Fibroblast of skin of left quadriceps (primary cell): ENCODE measurements at places on chromosomes 13 and 19.

DNA sequence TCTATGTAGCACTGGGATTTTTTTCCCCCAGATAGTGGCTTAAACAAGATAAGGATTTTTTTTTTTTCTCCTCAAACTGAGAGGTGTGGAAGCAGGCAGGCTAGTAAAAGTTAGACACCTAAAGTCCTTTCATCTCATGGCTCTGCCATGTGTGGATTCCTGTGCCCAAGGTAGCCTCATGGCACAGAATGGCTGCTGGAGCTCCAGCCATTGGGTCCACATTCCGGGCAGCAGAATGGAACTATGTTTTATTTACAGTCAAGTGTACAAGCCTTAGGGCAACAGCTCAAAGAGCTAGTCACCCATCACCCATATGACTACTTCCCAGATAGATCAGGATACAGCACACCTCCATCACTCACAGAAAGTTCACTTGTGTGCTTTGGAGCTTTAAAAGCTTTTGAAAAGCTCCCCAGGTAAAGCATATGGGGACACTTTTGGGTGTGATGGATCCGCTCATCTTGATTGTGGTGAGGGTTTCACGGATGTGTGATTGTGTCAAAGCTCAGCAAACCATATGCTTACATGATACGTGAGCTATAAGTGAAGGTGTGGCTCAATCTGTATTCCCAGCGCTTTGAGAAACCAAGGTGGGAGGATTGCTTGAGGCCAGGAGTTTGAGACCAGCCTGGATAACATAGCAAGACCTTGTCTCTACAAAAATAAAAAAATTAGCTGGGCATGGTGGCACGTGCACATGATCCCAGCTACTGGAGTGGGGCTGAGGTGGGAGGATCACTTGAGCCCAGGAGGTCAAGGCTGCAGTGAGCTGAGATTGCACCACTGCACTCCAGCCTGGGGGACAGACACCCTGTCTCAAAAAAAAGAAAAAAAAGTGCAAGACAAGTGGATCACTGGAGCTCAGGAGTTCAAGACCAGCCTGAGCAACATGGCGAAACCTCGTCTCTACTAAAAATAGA, 18.1 kb downstream of the PGLS start:
- no peak for DNase-seq

DNA sequence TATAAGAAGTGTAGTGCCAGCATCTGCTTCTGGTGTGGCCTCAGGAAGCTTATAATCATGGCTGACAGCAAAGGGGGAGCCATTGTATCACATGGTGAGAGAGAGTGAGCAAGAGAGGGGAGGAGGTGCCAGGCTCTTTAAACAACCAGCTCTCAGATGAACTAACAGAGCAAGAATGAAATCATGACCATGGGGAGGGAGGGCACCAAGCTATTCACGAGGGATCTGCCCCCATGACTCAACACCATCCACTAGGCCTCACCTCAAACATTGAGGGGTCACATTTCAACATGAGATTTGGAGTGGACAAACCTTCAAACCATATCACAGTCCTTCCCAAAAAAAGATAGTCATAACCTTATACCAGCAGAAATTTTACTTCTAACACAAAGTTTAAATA, 174.0 kb downstream of the GPC5 start:
- no peak for DNase-seq

DNA sequence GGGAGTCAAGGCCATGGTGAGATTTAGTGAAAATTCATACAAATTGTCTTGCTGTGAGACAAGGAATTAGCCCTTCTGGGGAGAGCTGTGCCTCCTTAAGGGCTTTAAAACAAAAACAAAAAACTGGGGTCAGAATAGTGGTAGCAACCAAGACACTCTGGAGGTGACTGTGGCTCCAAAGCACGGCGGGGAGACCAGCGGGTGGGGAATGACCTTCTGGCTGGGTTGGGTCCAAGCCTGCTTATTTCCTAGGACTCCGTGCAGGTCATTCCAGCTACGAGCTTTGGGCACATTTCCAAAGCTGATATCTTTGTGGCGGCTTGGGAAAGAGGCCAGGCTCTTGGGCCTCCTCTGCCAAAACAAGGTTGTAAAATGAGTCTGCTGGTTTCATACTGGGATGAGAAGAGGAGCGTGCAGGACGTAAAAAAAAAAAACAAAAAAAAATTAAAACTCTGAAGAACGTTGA, 348.3 kb downstream of the UQCRFS1 start:
- DNase-seq, result peak; percentile 1

GRCh38 chr19:33430674-33431277, 57.3 kb downstream of the CEBPG start:
- peak; percentile 27 for DNase-seq

DNA sequence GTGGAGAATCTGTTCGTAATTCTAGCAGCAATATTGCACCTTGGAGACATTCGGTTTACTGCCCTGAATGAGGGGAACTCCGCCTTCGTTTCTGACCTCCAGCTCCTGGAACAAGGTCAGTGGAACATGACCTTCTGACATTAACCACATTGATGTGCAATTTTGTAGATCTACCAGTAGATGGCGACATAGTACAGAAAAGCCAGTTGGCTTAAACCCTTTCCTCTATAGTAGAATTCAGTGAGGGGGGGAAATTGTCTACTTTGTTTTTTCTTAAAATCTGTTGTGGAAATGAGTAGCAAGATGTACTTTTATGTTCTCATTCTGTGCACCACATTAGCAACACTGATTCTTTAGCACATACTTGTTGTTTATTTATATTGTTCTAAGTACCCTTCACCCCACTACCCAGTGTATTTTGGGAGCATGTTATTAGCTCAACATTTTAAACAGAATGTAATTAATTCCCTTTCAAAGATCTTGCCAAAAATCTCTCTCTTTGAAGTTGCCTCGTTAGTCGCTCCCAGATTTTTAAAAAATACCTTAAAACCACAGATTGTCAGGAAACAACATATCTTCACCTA, 332.2 kb downstream of the MYO16 start:
- DNase-seq, result peak; percentile 15

DNA sequence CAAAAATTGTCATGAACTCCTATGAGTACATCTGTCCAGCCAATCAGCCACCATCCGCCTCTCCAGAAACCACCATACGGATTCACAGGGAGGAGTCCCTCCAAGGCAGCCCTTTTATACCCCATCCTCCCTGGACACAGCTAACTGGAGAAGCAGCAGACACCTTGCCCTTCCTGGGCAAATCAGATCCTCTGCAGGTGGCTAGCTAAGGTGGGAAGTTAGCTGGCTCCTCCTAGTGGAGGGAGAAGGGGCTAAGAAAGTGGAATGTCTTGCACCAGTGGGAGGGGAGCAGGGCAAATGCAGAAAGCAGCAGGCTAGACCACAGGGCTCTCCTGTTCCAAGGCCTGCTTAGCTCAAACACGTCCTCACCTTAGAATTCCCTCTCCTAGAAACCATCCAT, 46.2 kb upstream of the UQCRFS1 start:
- no peak for DNase-seq

DNA sequence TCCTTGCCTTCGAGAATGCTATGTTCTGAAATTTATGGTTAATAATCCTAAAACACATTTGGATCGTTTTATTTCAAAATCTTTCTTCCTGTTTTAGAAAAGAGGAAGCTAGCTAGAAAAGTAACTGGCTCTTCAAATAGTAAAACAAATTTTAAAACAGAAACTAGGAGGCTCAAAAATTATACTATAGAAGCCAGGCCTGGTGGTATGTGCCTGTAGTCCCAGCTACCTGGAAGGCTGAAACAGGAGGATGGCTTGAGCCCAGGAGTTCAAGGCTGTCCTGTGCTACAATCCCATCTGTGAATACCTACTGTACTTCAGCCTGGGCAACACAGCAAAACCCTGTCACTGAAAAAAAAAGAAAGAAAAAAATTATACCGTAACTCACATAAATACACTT, 57.9 kb downstream of the ELF1 start:
- DNase-seq, result no peak

DNA sequence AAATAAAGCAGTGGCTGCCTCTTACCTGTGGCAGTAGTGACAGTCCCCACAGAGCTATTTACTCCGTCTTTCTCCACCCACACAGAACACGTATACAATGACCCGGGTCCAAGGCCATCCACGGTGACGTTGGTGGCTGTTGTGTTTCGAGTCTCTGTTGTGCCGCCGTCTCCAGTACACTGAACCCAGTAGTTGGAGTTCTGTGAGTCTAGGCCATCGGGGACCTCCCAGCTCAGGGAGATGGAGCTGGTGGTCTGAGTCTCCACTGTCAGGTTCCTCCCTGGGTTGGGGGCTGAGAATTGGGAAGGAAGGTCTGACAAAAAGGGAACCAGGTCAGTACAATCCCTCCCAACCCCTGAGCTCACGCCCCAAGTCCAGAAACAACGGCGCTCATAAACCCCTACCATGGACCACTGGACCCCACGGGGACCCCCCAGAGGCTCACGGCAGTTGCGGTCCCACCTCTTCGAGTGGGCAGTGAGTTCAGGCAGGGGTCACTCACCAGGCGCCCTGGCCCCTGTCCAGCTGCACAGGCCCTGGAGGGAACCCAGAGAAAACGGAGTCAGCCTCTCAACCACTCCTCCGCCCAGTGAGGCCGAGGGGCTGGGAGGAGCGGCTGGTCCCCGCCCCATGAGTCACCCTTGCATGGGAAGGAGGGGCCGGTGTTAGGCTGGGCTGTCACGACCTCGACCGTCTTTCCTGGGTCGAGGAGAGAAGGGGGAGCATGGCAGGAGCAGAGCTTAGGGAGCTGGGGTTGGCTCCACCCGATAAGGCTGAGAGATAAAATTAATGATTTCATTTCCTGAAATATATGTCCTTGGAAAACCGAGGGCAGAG, 2.4 kb downstream of the PTPRH start:
- DNase-seq, result peak; percentile 50

- no peak for DNase-seq
Observed at GRCh38 chr19:5205381-5205780, 135.2 kb downstream of the PTPRS start.

DNA sequence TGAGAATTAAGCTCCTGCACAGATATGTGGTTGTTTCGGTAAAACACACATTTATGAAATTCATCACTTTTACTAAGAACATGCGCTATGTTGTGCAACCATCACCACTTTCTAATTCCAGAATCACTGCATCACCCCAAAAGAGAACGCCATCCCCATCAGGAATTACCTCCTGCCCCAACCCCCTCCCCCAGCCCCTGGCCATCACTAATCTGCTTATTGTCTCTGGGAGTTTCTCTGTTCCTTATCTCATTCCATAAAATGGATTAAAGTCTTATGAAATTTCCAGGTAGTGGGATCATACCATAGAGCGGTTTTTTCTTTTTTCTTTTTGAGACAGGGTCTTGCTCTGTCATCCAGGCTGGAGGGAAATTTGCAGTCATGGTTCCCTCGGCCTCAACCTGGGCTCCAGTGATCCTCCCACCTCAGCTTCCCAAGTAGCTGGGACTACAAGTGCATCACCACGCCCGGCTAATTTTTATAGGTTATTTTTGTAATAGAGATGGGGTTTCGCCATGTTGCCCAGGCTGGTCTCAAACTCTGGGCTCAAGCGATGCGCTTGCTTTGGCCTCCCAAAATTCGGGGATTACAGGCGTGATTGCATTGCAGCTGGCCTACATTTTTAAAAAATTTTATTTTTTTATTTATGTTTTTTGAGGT, 3.5 kb downstream of the ZSCAN5B start:
- no peak for DNase-seq

DNA sequence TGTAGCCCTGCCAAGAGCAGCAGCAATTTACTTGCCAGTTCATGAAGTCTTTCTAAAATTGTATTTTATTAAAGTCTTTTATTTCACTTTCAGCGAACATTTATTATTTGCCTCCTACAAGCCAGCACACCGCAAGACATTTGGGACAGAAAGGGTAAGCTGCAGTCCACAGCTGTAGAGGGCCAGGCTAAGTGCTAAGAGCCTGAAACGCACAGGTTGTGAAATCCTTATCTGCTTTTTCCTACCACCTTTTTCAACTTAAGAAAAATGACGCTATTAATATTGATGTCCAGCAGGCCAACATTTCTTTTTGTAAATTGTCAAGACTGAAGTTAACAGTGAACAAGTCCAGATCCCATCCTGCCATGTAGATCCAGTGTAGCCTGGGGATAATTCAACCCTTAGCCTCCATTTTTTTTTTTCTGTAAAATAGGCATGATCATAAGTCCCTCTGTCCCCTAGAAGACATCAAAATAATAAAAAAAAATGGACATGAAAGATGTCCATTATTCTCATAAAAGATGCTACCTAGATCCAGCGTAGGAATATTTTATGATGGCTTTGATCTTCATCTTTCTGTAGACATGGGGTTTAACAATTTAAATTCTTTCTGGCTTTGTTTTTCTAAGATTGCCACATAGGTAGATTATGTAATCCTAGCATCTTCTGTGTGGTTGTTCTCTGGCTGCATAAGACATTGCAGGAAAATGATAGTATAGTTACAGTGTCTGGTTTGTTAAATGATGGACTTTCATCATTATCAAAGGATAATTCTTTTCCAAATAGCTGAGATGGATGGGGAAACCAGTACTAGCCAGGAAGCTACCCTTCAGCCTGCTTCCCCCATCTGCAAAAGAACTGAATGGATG, 128.4 kb downstream of the SHISA2 start:
- no peak for DNase-seq

DNA sequence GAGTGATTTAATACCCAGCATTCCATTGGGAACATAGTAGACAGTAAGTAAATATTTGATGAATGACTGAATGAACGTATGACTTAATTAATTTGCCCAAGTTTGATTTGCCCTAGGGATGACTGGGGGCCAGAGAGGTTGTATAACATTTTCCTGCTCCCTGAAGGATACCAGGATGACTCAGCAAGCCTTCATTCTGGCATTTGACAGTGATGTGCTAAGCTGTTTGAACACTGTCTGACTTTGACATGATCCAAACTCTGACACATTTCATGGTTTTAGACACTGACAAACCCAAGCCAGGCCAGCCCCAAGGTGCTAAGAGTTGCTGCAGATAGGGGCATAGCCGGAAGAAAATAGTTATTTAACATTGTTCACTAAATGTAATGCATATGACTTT, 53.4 kb upstream of the KLF12 start:
- DNase-seq, result no peak

GRCh38 chr13:43083750-43084149, 60.4 kb downstream of the DNAJC15 start:
- no peak for DNase-seq

DNA sequence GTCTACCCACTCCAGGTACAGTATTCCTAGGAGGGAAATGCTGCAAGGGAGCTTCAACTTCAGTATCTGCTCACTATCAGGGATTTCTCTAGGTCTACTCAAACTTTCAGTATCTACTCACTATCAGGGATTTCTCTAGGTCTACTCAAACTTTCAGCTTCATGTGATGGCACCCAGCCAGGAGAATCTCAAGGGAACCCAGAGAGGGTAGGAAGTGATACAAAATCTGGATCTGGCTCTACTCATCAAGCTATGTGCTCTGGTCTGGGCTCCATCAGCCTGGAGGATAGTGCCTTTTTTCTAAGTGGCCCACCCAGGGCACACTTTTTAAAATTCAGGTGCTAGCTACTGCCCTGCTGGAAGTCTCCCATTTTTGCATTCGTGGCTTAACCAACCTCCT, 52.3 kb upstream of the FNDC3A start:
- DNase-seq, result no peak
